ENCODE measurements at places on chromosomes 1 and 21.

GRCh38 chr1:208850442-208850841 lies 606.3 kb upstream of the PLXNA2 start:
- DNase-seq = no peak

GRCh38 chr1:233143241-233143640 lies 152.3 kb downstream of the PCNX2 start:
- DNase-seq = no peak

DNA sequence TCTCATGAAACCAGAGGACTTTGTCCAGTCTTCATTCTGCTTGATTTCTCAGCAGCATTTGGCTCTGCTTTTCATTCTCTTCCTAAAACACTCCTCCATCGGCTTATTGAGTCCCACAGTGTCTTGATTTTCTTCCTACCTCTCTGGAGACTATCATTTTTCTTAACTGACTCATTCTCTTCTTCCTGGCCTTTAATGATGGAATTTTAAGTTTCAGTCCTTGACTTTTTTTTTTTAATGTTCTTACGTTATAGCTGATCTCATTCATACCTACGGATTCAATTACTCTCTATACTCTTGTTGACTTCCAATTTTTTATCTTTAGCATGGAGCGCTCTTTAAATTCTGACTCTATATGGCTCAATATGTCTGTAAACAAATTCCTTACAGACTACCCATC lies 111.1 kb downstream of the NEK7 start:
- DNase-seq = no peak

DNA sequence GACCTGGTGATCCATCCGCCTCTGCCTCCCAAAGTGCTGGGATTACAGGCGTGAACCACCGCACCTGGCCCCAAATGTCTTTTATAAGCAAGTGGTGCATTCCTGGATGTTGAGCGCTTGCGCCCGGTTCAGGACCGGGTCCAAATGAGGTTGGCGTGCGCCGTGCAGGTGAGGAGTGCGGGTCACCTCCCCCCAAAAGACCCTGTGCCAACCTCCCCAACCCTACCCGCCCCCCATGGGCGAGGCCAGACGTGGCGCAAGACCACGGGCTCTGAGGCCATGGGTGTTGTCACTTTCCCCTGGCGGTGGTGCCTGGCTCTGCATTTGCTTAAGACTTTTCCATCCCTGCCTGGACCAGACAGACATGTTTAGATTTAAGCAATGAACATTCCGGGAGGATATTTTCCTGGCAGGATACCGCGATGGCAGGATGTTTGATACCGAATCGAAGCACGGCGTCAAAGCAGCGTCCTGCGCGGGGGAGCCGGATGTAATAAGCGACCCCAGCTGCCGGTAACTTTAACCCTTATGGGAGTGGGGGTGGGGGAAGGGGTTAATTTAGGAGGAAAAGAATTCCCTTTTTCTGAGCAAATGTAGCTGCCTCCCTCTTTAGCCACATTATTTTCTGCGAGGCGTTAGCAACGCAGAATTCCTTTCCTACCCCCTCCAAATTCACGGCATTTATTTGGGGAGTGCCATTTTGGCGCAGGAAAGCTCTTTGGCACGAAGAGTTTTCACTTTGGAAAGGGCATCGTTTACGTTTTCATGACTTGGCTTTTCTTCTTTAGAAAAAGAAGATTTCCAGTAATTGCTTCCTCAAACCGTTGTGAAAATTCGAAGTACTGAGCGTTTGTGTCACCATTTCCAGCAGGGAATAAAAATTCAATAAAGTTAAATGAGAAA lies 27.8 kb upstream of the RNF187 start:
- peak; percentile 77 for DNase-seq

GRCh38 chr1:33163621-33164519 lies 18.0 kb downstream of the TRIM62 start:
- DNase-seq = no peak

DNA sequence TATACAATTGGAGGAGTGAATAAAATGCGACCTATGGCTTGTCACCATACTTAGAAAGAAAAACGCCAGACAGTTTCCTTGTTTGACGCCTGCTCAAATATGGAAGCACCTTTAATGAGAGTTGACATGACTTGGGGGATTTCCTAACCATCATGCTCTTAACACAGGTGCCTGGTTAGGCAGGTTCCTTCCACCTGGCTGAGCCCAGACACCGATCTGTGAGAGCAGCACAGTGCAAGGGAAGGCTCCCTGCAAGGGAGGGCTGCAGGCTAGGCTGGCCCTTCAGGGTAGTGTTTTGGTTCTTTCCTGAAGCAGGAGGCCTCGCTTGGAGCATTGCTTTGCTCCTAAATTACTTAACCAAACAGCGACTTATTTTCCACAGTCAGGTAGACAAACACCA lies 24.6 kb upstream of the KLHDC8A start:
- DNase-seq = no peak

- DNase-seq = peak; percentile 8
Observed at GRCh38 chr1:173603056-173603591, at the start of gene SLC9C2. SLC9C2 (minus strand) TSS chr1:173603072; CDS start chr1:173601776, 1,296 bp downstream.

- no peak for DNase-seq
Observed at GRCh38 chr1:10632691-10633090, 157.9 kb downstream of the PEX14 start.

DNA sequence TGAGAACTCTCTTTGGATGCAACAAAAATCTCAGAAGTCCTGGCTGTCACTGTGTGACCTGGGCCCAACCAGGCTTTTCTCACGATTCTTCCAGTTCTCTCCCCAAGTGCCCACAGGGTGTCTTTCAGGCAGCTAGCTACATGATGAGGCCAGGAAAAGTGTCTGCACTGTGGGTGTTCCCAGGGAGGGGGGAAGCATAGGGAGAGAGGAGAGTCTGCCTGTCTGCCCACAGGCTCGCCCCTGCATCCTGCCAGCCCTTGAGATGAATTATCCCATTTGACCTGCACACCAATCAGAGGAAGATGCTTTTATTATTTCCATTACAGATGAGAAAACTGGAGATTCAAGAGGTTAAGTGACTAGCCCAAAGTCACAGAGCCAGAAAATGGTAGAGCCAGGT lies 27.8 kb downstream of the FOXO6 start:
- DNase-seq = no peak

DNA sequence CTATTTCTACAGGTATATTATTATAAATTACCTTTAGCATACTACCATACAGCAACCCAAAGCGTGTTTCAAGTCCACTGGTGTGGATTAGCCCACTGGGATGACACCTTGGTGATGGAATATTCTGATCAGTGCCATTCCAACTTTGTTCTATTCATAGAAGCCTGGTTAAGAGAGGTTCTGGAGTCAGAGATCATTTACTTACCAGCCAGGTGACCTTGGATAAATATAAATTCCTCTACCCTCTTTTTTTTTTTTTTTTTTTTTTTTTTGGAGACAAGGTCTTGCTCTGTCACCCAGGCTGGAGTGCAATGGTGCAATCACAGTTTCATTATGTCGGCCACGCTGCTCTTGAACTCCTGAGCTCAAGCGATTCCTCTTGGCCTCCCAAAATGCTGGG lies at the start of gene SPATA45:
SPATA45 (minus strand) TSS at position 101 of the 400 bp plus-strand sequence. CDS start 11,500 bp downstream, outside the sequence.
- DNase-seq = no peak

DNA sequence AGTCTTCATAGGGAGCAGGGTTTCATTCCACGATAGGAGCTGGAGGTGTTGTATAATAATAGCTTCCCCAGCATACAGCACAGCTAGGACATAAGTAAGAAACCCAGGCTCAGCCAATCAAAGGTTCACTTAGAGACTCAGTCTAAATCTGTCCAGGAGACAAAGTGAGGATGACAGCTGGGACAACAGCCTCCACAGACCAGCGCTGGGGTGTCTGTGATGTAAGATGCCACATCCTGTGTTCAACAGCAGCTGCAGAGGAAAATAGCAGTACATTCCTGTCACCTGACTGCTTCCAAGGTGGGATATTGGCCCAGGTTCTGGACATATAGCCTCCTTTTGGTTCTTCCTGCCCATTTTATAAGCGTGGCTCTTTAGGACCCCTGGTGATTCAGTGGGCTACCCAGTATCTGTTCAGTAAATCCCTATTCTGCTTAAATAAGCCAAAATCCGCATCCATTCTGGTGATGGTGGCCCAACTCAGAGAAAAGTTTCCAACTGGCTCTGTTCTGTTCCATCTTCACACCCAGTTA lies 176.8 kb upstream of the SYT6 start:
- no peak for DNase-seq

DNA sequence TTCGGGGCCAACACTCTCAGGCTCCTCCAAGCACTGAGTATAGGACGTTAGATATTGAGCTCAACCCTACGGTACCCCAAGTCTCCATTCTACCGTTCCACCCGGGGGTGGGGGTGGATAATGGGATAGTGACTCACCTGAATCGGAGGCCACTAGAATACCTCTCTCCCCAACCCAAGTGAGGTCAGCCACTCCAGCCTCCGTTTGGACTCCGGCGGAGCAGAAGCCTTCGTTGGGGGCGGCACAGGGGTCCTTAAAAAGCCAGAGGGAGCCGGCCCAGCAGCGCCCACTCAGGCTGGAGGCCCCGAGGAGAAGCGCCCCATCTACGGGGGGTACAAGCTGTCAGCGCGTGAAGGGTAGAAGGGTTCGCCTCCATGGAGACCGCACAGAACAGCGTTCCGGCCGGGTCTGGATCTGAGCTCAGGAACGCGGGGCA lies 556 bp downstream of the WDR77 start:
- DNase-seq = no peak

- DNase-seq = peak; percentile 64
Observed at GRCh38 chr1:200558866-200559459, 61.6 kb downstream of the KIF14 start.

DNA sequence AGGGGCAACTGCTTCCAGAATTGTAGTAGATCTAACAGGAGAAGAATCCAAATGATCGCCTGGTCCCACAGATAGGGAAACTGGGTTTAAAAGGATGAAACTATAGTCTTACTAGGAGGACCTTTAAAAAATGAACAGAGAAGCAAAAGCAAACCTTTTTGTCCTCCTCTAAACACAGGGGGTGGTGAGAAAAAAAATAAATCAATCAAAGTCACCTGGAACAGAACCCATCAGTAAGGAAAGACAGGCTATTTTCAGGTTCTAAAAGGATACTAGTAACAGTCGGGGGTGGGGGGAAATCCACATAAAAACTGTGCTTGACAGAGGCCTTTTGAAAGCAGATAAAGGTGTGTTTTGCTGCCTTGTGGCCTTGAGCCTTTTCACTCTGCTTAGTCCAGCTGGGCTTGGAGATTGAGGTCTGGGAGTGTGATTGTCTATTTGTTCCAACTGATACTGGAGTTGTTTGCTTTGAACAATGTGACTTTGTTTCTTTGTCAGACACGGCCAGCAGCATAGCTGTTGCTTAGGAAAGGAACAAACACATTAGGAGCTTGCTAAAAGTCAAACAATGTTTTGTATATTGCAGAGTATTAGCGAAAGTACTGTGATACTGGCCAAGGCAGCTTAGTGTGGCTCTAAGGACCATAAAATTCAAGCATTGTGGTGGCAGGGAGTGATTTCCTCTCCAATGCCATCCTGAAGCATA lies 141.1 kb upstream of the IRF2BP2 start:
- DNase-seq = no peak

DNA sequence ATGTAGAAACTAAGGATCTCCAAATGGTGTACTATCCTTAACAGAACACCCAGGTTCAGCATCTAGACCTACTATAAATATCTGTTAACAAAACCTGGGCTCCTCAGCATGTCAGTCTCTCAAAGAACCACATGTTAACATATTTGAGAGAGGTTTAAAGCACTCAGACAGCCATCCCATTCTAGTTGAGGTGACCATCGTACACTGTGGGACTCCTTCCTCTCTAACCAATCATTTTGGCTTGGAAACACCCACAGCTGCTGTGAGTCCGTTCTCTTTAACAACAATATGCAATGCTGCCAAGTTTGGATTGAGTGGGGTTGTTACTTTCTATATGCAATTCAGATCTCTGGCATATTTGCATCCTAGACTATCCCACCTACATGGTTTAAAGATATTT lies 105.8 kb downstream of the MRPL39 start:
- DNase-seq = no peak

GRCh38 chr1:46996659-46997281 lies 26.7 kb upstream of the CYP4X1 start:
- DNase-seq = no peak

DNA sequence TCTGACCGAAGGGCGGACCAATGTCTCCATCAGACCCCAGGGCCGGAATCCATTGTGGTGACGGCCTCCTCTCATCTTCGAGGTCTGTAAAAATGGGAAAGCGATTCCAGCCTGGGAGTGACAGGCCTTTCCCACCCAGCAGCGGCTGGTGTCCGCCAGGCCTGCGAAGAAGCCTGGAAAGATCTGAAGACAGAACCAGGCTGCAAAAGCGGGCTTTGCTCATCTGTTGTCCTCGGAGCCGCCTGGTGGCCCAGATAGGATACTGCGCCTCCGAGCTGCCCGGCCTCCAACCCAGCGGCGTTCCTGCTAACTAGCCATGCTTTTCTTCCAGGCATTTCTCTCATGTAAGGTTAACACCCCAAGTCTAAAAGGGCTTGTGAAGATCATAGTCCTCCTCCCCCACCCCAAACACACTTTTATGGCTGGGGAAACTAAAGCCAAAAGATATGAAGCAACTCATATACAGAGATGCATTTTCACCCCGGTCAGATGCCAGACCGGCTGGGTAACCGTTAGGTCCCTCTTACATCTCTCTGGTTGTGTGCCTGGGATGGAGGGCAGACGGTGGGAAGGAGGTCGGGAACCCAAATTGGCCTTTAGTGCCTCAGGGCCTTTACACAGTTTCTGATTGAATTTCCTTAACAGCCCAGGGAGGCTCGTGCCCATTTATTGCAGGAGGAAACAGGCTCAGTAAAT lies 1.9 kb upstream of the DHRS3 start:
- DNase-seq = peak; percentile 90

DNA sequence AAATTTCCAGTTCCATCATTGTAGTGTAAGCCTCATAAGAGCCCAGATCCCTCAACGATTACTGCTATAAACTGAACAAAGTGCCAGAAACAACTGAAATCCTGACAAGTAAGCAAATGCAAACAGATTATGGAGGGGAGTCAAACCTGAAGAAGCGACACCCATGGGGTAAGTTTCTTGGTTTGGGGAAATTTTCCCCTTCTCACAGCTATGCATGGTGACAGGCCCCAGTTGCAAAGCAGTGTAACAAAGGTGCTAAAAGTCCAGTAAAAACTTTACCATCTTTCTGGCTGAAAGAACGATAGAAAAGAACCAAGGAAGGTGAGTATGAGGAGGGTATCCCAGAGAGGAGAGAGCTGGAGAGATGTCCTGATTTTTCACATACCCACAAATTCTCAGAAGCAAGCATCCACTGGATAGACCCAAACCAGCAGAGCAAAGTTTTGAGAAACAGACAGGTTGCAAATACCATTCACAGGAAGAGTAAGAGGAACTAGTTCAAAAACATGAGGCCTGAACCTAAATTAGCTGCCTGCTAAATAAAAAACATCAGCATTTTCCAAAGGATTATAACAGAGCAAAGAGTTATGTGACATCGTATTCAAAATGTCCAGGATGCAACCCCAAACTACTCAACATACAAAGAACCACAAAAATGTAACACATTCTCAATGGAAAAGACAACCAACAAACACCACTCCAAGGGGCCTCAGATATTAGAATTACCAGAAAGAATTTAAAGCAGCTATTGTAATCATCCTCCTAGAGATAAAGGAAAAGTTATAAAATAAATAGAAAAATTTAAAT lies 14.5 kb downstream of the SCYL3 start:
- no peak for DNase-seq

DNA sequence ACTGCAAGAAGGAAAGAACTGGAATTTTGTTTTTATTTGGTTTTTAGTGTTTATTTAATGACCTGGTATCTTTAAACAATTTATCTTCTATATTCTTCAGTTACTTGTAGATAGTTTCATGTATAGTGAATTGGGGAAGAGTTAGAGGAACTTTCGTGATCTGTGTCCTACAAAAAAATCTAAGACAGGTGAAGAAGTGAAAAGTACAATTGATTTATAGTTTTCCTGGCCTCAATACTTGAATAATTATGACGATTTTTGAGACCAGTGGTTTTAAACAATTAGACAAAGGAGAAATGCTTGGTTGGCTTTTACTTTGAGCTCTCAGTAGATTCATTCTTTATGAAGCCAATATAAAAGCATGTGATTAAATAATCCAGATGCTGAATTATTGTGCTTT lies 7.5 kb downstream of the MIER1 start:
- DNase-seq = no peak
